Fibroblast of skin of left quadriceps (primary cell): ENCODE measurements at places on chromosomes 11 and 22.
A peak's percentile ranks its signal among the peaks of the same experiment; 100 is the strongest.

DNA sequence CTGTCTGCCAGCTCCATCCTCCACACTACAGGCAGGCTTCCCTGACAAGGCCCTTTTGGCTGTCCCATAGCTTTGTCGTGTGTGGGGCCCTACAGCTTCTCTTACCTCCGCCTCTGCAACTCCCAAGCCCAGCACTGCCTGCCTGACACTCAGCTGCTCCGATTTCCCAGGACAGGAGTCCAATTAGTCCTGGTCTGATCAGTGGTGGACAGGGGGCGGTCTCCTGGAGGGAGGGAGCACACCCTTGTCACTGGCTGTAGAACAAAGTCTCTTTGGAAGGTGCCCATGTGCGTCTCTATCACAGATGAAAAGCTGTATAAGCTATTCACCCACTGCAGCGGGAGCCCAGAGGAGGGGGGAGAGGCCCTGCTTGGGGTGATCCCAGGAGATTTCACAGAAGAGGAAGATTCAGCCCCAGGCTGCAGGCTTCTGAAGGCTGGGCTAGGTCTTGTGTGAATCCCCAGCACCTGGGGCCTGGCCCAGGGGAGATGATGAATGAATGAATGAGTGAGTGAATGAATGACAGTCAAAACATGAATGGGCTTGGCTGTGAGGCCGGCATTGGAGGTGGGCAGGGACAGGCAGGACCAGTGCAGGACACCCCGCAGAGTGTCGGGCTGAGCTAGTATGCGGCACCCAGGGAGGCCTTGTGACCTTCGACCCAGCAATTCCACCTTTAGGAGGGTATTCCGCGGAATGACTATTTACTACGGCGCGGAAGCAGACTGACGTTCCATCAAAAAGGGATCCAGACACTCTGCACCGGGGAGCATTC lies 142.4 kb downstream of the CACNA1I start:
- DNase-seq, result no peak

- DNase-seq, result no peak
Observed at GRCh38 chr11:36311926-36312595, 16.0 kb downstream of the PRR5L start.

- DNase-seq, result no peak
Observed at GRCh38 chr11:6413791-6414201, 5.1 kb downstream of the APBB1 start.

DNA sequence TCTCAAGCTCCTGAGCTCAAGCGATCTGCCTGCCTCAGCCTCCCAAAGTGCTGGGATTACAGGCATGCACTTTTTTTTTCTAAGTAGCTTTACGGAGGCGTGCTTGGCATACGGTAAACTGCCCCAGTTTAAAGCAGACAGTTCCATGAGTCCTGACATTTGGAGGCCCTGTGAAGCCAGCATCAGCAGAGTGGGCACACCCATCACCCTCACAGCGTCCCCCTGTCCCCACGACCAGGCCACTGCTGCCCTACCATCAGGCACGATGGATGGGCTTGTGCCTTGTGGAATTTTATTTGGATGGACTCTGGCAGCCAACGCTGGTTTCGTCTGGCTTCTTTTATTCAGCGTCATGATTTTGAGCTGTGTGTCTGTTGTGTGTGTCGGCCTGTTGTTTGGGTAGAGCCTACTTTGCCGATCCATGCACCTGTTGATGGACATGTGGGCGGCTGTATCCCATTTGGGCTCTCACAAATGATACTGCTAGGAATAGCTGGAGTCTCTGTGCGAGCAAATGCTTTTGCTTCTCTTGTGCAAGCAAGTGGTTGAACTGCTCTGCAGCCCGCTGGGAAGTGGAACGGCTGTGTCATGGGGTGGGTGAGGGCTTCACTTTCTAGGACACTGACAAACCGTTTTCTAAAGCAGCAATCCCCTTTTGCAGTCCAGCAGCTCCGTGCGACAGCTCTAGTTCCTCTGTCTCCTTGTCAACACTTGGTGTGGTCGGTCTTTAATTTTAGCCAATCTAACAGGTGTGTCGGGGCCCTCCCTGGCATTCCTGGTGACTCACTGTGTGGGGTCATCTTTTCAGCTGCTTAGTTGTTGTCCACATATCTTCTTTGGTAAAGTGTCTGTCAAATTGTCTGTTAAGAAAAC lies 23.8 kb downstream of the KCNQ1 start:
- no peak for DNase-seq

GRCh38 chr22:43313244-43313889 lies 29.8 kb downstream of the SCUBE1 start:
- DNase-seq, result peak; percentile 46

DNA sequence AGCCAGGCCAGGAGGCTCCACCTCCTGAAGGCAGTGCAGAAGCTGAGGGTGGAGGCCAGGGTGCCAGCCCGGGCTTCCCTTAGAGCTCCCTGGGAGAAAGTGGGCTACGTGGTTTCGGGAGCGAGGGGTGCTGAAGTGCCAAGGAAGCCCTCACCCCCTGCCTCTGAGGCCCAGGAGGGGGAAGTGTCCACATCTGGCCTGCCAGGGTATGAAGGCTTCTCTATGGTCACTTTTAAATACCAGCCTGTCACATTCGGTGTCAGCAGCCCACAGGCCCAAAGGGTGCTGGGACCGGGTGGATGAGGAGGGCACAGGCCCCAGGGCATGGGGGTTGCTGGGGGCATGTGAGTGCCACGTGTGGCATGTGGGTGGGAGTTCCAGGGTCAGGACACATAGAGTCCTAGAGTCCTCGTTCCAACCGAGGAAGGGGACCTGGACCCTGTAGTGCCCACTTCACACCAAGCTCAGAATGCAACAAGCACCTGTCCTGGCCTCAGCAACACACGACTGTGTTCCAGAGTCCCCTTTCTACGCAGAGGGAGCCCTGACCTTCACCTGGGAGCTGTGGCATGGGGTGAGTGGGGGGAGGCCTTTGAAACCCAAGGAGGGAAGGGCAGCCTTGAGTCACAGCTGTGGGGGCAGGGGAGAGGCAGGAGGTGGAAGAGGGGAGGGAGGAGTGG lies 1.7 kb downstream of the SHISA8 start:
- no peak for DNase-seq

DNA sequence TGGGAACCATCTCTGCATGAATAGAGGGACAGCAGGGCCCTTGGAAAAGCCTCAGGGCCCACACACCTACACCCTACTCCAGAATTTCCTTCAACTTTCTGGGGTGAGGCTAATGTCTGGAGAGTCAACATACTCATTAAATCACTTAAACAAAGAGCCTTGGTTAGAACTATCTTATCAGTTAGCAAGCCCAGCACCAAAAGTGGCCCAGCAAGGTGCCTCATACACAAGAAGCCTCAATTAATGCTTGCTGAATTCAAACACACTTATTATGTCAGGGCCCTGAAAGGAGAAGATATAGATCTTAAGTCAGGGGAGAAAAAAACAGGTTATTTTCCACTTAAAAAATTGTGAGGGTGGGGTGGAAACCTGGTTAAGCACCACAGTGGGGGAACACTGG lies 61.4 kb downstream of the C11orf58 start:
- DNase-seq, result no peak

DNA sequence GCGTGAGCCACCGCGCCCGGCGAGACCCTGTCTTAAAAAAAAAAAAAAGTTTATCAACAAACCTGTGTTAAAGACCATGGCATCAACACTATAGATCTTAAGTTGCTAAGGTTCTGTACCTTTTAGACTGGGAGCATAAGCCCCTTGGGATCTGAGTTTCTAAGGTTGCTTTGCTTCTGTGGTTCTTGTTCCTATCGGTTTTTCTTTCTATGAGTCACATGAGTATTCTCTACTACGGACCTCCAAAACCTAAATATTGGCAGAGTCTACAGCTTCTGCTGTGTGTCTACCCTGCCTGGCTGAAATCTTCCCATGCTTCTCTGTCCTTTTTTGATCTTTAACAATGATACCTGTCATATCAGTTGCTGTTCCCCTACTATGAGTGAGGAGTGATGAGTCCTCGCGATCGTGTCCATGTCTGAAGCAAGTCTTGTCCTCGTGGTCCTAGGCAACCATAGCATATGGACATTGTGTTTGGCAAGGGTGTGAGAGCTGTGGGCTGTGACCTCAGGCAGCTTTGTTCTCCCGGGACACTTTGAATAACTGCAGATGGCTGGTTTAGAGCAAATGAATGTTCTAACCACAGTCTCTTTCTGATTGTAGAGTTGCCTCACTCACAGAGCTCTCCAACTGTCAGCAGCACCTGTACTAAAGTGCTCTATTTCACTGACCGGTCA lies 9.0 kb upstream of the DLAT start:
- no peak for DNase-seq

DNA sequence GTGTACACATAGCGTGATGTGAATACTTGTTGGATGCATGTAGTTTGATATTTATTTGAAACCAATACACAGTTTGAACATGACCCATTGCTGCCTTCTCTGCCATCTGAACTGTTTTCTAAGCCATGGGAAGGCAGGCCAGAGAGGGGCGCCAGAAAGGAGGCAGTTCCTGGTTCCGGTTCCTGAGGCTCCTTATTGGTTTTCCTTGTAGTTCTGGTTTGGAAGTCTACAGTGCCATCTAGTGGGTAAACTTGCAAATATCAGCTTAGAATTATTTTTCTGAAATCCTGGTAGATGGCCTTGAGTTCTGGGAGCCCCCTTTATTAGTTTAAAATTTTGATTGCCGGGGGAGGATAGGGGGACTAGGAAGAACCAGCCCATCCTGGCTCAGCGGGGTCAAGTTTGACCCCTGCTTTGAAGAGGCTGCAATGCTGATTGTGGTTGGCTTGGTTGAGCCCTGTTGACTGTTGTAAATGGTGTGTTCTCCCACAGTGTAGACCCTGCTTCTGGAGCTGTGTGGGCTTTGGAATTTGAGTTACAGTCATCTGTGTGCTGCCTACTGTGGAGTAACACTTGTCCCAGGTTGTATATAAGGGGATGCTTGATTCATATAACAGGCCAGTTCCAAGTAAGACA lies 48.4 kb downstream of the GRAMD1B start:
- peak; percentile 68 for DNase-seq

DNA sequence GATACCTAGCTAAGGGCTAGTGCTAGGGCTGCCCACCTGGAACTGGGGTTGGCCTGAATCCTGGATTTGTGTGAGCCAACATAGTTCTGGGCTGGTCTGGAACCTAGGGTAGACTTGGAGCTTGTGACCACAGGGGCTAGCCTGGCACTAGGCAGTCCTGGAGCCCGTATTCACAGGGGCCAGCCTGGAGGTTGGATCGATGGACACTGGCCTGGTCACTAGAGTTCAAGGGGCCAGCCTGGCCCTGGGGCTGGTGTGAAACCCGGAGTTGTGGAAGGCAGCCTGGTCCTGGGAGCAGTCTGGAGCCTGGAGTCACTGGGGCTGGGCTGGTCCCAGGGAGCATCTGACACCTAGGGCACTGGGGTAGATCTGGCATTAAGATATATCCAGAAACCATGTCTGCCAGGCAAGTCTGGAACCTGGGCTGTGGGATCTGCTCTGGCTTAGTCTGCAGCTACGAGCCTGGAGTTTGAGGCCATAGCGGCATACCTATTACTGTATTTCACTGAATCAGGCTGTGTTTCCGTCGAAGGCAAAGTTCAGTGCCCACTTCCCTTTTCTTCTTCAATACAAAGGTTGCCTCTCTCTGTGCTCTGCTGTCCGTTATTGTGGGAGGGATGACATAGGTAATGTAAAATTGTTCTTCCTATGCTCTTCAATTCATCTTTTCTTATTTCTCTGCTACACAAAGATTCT lies 9.1 kb upstream of the GLYATL1B start:
- DNase-seq, result no peak

DNA sequence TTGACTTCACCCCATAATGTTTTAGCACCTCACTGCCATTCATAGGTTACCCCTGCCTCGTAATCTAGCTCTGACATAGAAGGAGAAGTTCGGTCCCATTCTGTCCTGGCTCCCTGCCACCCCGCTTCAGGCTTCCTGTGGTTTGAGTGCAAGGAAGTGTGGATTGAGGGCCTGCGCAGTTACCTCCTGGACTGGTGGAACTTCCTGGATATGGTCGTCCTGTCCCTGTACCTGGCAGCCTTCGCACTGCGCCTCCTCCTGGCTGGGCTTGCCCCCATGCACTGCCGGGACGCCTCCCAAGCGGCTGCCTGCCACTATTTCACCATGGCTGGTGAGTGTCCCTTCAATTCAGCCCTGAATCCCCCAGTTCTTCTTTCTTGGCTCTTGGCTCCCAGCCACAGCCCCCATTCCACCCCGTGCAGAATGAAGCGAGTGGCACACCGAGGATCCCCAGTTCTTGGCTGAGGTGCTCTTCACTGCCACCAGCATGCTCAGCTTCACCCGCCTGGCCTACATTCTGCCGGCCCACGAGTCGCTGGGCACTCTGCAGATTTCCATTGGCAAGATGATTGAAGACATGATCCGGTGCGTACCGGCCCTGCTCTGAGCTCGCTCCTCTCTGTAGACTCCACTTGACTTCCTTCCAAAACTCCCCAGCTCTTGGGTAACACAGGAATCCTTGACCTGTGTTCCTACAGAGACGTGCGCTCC lies 15.4 kb downstream of the ART5 start:
- DNase-seq, result no peak

- no peak for DNase-seq
Observed at GRCh38 chr22:17349172-17349571, 20.1 kb upstream of the CECR2 start.

GRCh38 chr11:8271106-8271886 lies 7.6 kb upstream of the LMO1 start:
- DNase-seq, result no peak

DNA sequence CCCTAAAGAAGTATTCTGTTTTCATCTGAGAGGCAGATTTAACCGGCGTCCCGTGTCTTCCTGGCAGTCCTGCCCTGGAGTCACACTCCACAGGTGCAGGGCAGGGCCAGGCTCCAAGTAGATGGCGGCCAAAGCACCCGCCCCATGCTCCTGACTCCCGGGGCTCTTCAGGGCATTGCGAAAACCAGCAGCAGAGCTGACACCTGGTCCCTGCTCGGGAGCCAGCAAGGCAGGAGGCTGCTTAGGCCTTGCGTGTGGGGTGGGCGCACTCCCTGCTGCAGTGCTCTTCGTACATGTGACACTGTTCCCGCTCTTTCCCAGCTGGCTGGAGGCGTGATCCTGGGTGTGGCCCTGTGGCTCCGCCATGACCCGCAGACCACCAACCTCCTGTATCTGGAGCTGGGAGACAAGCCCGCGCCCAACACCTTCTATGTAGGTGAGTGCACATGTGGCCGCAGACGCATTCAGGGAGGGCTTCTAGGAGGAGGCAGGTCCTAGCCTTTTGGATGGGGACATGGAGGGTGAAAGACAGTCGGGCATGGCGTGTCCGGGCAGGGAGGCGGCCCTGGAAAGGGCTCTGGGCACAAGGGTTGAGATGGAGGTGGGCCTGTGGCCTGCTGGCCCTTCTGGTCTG lies 10.3 kb upstream of the TSSC4 start:
- DNase-seq, result no peak

DNA sequence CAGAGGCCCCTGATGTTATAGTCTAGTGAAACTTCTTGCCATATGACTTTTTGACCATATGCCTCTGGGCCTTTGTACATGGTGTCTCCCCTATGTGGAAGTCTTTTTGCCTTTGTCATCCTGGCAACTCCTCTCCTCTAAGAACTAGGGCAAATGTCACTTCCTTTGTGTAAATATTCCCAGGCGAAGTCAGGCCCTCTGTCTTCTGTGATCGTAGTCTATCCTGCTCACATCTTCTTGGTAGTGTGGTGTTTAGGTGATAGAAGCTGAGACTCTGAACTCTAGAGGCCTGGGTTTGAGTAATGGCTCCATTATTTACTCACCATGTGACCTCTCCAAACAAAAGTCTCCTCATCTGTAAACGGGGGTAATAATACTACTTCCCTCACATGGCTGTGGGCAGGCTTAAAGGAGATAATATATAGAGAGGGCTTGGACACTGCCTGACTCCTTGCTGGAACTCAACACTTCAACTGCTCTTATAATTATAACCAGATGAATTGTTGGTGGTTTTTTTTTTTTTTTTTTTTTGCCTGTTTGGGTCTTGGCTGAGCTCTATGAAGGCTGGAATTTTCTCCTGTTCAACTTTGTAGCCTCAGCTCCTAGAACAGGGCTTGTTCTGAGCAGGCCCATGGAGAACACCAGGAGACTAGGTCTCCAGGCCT lies 43.8 kb downstream of the INSC start:
- peak; percentile 44 for DNase-seq
